Gastrocnemius medialis (tissue), 4 donors: ENCODE measurements at places on chromosomes 7 and 10. TPM values are rescaled to one million over a fixed set of nuclear protein-coding genes. Genes with fewer than 3 reads are reported as not detected.

Gene MSS51
- 49.4 TPM for total RNA-seq

Gene COBL
- 170 TPM for total RNA-seq

Gene HTR5A
- not detected for total RNA-seq

Gene TMEM72
- not detected for total RNA-seq

Gene SGMS1
- 24.9 TPM for total RNA-seq

Gene ALOX5
- total RNA-seq = 4.4 TPM

Gene KCNH2
- total RNA-seq = not detected

Gene DPYSL4
- total RNA-seq = 0.61 TPM

Gene SSBP1
- total RNA-seq = 127 TPM

Gene PTN
- 0.87 TPM for total RNA-seq

Gene NPY4R2
- not detected for total RNA-seq

Gene RBM20
- total RNA-seq = 11.1 TPM

Gene AKR1D1
- total RNA-seq = 0.20 TPM

Gene FANK1
- total RNA-seq = not detected

DNA sequence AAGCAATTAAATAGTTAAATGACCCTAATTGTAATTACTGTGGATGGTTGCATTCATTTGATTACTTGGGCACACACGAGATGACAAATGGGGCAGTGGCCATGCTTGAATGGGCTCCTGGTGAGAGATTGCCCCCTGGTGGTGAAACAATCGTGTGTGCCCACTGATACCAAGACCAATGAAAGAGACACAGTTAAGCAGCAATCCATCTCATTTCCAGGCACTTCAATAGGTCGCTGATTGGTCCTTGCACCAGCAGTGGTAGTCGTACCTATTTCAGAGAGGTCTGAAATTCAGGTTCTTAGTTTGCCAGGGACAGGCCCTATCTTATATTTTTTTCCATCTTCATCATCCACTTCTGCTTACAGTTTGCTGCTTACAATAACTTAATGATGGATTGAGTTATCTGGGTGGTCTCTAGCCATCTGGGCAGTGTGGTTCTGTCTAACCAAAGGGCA is 8.3 kb downstream of the PCBD1 start:
- DNase-seq = peak; percentile 54

DNA sequence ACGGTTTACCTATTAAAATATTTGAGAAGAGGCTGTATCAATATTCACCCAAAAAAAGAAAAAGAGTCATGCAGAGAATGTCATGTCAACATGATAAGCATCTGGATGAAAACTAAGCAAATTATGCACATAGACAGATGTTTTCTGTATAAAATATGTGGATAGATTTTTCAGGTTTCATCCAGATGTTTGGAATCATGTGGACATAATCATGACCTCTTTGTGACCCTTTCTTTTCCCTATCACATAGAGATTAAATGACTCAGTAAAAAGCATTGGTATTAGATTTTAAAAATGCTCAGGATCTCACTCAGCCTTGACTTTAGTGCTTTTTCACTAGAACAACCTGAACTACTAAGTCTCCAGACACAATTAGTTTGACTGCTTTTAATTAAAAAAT is 90.0 kb downstream of the FOXP2 start:
- DNase-seq = no peak

GRCh38 chr10:110110338-110110737 is 97.1 kb upstream of the MXI1 start:
- no peak for DNase-seq

- DNase-seq = no peak
Measured at GRCh38 chr7:81074406-81074805, 155.6 kb upstream of the SEMA3C start.

DNA sequence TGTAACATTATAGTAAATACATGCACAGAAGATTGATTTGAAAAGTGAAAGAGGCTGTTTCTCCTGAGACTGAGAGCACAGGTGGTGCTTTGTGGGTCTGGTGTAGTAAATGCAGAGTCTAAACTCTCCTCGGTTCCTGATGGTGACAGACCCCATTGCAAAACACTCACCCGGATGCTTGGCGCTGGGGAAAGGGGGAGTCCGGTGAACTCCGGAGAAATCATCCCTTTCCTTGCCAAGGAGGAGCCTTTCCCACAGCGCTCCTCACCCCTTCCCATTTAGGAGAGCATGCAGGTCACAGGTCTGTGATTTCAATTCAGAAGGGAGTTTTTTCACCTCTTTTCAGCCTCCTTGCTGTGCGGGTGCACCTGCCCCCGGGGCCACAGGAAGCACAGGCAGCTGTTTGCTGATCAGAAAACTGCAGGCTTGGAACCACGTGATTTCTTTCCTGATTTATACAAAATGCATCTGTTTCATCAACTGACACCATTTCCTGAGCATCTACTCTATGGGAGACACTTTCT is 75.6 kb upstream of the LYZL2 start:
- no peak for DNase-seq

DNA sequence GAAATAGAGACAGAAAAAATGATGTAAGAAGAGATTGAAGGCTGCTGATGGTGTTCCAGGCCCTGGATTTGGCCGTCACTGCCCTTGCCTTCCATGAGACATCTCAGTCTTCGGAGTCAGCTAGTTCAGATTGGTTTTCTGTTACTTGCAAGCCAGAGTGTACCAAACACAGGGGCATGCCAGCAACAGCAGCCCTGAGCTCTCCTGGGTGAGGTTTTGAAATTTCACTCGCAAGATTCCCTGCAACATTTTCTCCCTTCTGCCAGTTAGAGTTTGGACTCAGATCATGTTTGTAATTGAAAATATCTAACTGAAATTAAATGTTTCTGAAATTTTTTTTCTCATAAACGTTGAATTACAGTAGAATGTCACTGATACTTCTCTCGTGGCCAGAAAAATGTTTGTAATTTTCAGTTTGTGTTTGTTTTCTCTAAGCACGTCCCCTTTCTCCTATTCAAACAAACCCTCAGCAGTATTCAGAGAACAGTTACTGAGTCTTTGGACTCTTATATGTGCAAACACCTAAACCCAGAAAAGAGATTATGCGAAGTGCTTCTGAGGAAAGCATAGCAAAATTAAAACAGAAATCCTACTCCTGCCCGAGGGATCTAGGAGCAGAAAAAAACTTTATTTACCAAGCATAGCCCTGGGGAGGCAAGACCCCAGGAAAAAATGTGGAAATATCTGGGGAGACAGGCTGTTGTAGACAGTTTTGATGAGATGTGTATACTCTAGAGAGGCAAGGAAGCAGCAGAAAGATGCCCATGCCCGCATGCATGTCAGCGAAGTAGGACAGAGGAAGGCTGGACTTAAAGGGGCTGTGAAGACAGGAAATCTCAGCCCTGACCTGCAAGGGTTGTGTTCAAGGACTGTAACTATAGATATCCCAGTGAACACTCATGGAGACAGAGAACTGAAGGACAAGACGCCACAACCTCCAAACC is 43.0 kb upstream of the NAMPT start:
- no peak for DNase-seq

- DNase-seq = no peak
Measured at GRCh38 chr7:46916581-46916980, 665.3 kb downstream of the TNS3 start.

GRCh38 chr7:54944179-54944578 is 74.6 kb upstream of the EGFR start:
- DNase-seq = no peak

DNA sequence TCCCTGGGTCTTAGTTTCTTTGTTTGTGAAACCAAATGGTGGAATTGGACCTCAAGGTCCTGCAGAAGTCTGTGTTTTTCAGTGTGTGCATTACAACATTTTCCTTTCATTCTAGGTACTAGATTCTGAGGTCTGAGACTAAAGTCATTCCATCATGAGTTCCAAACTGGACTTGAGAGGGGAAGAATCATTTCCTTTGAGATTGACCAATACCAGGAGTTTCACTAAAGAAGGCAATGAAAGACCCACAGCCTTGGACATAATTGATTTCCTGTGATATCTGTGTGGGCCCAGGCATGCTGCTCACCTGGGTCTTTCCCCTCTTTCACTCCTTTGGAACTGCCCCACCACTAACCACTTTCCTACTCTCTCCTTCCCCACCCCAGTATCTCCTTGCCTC is 18.2 kb downstream of the TAS2R41 start:
- no peak for DNase-seq

DNA sequence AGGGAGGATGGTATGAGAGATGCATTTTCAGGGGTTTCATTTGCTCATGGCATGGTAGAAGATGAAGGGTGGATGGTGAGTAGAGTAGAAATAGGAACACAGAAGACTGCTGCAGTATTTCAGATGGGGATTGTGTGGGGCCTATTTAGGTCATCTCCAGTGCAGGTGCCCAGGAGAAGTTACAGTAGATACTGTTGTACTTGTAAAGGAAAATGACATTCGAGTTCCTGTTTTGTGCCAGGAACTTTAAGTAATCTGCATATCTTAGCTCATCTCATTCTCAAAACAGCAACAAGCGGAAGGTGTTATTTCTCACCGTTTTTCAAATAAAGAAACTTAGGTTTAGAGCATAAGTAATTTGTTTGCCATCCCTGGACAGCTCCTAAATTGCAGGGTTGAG is 156.2 kb downstream of the AUTS2 start:
- no peak for DNase-seq

DNA sequence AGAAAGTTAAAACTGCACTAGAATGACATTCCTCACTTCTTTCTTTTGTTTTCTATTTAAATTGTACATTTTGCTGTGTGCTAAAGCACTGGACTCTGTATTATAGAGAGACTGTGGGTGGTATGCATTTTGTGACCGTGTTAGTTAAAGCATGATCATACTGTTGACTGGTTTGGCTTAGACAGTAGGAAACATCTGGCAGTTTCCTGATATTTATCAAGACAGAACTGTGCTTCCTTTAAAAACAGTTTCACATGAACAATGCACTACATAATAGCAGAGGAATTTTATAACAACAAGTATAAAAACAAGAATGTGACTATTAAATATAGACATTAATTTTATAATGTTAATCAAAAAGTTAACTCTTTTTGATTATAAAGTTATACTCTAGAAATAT is 23.1 kb downstream of the GNG11 start:
- no peak for DNase-seq

DNA sequence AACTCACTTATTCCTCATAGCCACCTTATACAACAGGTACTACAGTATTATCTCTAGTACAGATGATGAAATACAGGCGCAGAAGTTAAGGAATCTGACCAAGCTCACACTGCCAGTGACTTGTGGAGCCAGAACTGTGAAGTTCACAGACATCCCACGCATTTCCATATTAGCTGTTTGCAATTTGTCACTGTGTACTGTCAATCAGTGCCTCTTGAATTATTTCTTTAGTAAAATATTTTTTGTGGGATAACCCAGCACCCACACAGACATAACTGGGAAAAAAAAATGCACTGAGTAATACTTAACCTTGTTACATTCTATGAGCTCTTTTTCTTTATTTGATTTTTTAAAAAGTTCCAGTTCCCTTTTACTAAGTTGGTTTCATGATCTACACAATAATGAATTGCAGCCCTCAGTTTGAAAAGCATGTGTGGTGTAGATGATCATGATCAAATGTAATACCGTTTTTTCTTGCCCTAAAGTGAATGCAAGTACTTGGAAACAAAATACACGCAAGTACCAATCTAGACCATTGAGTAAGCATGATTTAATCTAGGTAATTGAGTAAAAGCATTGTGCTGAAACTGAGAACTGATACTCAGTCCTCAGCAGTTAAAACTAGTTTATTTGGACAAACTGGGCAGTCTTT is 14.1 kb downstream of the CUL1 start:
- DNase-seq = no peak

DNA sequence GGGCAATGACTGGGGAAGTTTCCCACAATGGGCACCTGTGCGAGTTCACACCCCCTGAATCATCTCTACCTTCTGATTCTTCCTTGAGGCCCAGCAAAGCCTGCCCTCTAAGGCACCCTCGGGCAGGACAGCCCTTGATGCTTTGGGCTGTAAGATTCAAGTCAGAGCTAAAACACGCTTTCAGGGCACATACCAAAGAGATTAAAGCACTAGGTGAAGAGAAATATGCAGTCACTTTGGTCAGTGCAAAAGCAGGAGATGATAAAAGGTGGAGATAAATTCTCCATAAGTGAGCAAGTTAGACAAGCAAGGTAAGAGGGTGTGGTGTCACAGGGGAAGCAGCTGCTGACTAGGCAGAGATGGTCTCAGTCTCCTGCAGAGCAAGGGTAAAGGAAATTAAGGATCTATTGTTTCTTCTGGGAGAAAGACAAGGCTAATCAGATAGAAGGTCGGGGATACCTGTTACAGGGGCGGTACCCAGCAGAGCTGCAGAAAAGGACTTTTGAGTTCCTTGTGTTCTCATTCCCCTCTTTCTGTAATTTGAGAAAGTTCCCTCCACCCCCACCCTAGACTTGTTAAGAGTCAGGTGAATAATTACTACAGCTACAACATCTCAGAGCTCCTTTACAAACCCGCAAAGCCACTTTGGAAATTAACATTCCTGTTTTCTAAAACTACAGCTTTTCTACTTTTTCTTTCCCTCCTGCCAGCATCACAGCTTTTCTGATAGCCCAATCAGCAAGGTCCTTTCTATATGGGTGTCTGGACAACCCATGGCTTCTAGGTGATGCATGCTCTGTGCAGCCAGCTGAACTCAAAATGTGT is 26.4 kb downstream of the PDLIM1 start:
- DNase-seq = no peak

DNA sequence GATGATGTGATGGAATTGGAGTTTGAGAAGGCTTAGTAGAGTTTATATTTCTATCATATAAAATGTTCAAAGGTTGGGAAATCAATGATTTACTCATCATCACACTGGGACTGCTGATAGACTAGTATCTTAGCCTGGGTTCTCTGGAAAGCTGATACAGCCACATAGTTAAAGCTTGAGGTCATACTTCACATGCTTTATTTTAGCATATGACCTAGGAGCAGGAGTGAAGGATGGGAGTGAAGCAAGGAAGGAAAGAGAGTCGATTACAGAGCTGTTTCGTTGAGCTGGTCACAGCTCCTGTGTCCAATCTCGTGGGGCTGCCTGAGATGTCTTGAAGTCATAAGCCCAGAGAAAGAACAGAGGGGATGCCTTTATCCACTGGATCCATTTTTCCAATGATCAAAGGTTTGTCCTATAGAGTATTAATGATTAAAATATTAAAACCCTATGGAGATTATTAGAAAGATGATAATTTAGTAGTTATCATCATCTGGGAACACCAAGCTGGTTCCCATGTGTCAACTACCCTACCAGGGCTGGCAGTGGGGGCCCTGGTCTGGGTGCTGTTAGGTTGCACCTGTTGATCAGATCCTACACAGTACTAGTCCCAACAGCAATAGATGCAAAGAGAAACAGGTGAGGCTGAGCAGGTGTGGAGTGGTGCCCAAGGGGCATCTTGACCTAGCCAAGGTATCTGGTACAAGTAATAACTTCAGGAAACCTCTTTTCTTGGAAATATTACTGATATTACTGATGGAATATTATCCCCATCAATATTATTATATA is 77.8 kb downstream of the BAMBI start:
- DNase-seq = no peak

- DNase-seq = no peak
Measured at GRCh38 chr7:85708221-85708620, 521.4 kb upstream of the SEMA3D start.
